ENCODE measurements at places on chromosomes 7 and 10.

- DNase-seq, result peak; percentile 7
Observed at GRCh38 chr7:37832194-37832593, 16.2 kb upstream of the NME8 start.

- DNase-seq, result no peak
Observed at GRCh38 chr7:78769481-78770101, 683.9 kb downstream of the MAGI2 start.

GRCh38 chr7:111639934-111640333 is 77.6 kb upstream of the IMMP2L start:
- peak; percentile 56 for DNase-seq

DNA sequence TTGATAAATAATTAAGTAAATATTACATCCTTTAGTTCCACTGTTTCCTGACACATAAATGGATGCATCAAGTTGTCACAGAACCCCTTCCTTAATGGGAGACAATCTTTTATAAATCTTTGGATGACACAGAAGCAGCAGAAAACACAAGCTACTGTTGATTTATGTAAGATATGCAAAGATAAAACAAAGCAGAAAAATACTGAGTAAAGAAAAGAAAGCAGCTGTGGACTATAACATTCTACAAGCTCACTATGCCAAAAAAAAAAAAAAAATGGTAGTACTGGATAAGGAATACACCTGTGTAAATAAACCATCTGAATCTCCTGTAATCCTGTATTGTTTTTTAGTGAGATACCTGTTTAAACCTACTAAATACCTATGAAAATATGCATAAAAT is 92.0 kb upstream of the FAM180A start:
- no peak for DNase-seq

GRCh38 chr7:4164556-4164955 is 517.5 kb upstream of the FOXK1 start:
- DNase-seq, result no peak
